ENCODE measurements at places on chromosomes 4 and X.

- no peak for DNase-seq
Measured at GRCh38 chrX:7146703-7147412, 654 bp upstream of the STS start.

DNA sequence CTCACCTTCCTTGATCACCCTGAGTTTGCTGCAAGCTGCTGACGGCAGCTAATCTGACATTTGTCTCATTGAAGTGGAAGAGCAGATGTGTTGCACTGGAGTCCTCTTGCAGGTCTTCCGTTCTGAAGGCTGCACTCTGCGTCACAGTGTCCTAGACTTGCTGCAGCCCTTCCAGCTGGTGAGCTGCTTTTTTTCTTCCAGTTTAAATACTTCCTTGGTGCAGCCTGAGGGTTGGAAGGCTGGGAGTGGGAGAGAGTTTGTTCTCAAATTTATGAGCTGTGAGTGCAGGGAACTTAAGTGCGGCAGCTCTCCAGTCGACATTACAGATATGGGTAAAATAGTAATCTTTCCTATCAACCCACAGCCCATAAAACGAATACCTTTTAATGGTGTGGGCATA lies 303.6 kb upstream of the FAT1 start:
- DNase-seq: no peak

DNA sequence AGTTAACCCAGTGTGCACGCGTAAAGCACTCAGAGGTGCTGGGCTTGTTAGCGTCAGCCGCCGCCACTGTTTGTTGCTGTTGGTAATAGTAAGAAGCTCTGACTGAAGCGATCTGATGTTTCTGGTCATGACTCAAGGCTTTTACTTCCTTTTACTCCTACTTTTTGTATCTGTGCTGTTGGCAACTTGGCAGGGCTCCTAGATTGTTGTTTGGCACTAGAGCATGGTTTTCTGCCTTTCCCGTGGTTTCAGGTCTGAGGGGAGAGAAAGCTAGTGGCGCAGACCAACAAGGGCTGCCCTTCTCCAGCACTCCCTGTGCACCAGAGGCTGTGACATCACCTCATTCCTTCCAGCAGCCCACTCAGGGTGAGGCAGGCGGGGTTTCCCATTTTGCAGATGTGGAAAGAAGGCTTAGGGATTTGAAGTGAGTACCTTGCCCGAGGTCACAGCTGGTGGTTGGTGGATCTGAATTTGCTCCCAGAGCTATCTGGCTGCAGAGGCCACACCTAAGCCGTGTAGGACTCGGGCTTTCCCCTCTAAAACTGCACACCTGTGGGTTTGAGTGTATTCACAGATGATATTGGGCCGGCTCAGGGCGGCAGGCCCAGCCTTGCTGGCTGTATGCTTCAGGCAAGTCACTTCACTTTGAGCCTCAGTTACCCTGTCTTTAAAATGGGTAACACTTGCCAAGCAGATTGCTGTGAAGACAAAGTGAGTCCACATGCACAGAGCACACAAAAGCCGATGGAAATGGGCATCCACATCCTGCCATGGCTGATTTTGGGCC lies 51.2 kb upstream of the TADA2B start:
- DNase-seq: no peak

DNA sequence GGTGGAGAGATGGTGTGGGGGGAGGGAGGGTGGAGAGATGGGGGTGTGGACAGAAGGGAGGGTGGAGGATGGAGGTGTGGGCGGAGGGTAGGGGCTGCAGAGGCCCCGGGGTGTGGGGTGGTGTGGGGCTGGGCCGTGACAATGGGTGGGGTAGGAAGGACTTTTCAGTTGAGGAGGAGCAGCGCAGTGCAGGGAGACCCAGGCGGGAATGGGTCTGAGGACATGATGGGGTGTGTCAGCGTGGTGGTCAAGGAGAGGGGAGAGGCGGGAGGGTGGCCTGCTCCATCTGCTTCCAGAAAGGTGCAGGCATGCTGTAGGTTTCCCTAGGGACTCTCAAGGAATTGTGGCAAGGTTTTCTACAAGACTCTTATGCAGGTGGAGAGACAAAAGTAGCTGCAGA lies 48.9 kb downstream of the RGS12 start:
- DNase-seq: no peak

DNA sequence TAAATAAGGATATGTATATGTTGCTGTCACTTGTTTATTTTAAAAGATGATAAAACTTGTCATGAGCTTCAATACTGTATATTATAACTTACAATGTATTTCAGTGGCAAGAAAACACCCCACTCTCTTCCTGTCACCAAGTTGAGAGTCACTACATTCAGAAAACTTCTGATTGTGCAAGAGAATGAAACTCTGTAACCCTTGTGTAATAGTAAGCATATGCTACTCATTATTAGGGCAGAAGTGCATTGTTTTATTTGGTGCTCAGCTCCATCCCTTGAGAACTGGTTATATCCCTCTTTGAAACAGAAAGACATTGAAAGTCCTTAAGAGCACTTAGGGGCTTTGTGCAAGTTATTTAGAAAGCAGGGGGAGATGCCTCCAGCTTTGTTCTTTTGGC lies 594.5 kb downstream of the ARAP2 start:
- DNase-seq: no peak

DNA sequence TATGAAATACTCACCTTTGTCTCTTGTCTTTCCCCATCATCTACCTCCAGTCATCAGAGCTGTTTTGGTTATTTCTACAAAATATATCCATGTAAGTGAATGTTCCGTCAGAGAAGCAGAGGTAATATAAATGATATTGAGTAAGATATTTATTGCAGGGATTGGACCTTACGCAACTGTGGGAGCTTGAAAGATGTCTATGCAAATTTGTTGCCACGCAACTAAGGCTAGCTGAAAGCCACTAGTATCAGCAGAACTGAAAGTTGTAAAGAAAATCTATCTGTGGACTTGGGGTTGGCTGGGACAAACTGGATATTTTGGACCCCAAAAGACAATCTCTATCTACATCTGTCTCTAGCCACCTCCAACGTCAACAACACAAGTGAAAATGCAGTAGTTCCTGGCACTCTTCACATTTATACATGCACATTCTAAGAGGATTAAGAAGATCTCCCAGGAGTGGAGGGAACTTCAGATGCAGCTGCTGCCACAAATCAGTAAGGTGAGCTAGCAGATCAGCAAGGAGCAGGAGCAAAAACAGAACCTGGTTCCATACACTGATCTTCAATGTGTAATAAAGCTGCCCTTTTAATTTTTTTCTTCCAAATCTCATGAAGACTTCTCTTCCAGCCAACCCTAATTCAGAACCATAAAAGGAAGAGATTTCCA lies 8.5 kb upstream of the CCSER1 start:
- DNase-seq: no peak

GRCh38 chr4:4950561-4951290 lies 68.5 kb downstream of the CYTL1 start:
- DNase-seq: no peak

- no peak for DNase-seq
Measured at GRCh38 chr4:143431526-143432257, 81.8 kb upstream of the SMARCA5 start.

- DNase-seq: no peak
Measured at GRCh38 chrX:50973199-50973598, 62.7 kb downstream of the BMP15 start.

DNA sequence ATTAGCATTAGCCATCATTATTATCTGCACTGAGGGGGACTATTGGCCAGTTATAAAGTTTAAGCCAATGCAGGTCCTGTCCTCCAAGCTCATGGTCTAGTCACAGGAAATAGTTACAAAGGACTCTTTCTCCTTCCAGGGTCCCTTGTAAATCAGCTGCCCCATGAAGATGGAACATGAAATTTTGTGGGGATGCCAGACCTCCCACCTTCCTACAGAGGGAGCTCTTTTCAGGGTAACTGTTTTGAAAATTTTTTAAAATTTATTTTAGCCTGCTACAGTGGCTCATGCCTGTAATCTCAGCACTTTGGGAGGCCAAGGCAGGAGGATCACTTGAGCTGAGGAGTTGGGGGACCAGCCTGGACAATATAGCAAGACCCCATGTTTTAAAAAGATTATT lies 124.4 kb upstream of the SLC34A2 start:
- no peak for DNase-seq

GRCh38 chrX:10602646-10603045 lies 17.7 kb downstream of the MID1 start:
- DNase-seq: no peak

DNA sequence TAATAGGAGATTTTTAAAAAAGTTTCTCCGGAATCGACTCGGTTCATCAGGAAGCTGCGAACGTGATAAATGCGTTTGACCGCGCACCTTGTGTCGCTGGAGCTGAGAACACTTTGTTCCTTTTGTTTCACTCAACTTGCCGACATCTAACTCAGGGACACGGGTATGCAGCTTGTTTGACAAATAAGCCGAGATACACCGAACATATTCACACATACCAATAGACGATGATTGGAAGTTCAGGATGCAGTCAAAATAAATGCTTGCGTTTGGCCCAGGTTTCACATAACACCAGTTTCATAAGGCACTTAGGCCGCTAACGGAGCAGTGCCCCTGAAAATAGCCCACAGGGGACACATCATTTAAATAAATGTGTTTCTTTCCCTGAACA lies 932 bp upstream of the SHISA3 start:
- no peak for DNase-seq

GRCh38 chr4:15331930-15332329 lies 95.9 kb upstream of the C1QTNF7 start:
- DNase-seq: no peak

Measured in Panc1 (cell line).